IPS DF 6.9 (cell line): ENCODE measurements at places on chromosomes 7 and 10.

- DNase-seq: no peak
Observed at GRCh38 chr7:142827951-142828500, 26.9 kb upstream of the EPHB6 start.

GRCh38 chr10:131310142-131310541, 1.4 kb downstream of the TCERG1L start:
- no peak for DNase-seq

- DNase-seq: no peak
Observed at GRCh38 chr10:119177708-119178371, 772 bp downstream of the PRDX3 start.

DNA sequence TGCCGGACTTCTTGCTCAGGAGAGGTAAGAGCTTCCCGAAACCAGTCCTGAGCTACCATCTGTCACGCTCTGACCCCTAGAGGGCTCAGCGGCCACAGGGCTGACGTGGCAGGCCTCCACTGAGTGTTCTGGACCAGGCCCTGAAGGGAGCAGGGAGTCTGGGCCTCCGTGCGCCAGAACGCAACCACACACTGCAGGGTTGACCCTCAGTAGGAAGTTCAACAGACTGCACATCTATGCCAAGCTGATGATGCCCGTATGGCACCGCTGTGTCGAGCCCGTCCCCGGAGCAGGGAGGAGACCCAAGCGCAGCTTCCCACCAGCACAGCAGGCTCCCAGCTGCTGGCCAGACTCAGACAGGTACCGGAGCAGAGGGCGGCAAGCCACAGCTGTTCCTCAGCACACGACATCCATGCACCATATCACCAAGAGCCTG, 39.2 kb downstream of the CAMK2B start:
- DNase-seq: no peak

- no peak for DNase-seq
Observed at GRCh38 chr10:43037942-43038782, 38.7 kb upstream of the RET start.

DNA sequence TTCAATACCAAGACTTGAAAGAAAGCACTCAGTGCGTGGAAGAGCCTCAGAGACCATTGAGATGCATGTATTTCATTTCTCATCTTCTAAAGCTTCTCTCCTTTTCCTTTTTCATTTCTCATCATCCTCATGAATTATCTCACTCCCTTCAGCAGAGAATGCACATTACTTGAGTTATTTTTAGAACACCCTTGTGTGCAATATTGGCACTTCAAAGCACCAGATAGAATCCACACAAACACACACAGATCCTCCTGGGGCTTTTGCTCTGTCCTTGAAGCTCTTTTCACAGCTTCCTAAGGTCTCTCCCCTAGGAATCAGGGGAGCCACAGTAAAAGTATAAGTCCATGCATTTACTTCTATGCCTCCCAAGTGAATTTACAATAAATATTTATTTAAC, 18.3 kb downstream of the DGKI start:
- no peak for DNase-seq

DNA sequence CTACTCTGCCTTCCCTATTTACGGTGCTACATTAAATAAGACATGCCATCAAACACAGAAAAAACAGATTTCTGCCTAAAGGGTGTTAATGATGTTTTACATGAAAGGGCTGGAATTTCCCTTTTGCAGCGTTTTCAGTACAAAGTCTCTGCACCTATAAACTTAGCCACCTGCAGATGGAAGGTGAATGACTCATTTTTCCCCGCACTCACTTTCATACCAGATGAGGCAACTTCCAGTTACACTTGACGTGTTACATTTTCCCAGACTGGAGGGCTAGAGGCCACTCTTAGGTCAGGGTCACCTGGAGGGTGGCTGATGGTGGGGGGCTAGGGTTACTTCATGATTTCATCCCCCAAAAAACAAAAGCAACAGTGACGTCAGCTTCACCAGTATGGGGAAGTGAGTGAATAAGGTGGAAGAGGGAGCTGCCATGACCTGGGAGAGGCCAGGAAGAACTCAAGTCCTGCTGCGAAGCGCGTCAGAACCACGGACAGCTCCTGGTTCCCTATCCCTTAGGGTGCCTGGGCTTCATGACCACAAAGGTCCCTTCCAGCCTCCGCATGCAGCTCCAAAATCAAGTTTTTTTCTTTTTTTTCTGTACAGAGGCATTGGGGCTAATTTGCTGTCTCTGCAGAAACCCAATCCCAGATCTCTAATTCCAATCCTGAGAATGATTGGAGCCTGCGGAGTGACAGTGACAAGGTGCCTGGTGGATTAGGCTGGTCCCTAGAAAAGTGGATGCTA, 94.0 kb downstream of the ADARB2 start:
- DNase-seq: peak; percentile 52

DNA sequence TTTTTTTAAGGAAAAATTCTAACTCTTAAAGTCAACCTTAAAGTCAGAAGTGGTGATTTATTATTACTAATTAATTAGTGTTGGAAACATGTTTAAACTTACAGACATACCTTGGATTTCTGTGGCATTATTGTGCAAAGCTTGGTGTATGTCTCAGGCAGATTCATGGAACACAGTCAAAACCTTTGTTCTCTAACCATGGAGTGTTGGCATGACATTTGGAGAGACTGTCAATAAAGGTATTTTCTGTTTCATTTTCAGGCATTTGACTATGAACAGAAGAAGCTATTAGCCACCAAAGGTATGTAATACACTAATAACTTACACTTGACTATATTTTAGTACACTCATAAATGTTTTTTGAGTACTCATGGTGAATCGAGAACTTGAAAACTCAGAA, 293.7 kb downstream of the BICC1 start:
- DNase-seq: no peak

- no peak for DNase-seq
Observed at GRCh38 chr7:108135446-108136190, 5.5 kb upstream of the LAMB4 start.

DNA sequence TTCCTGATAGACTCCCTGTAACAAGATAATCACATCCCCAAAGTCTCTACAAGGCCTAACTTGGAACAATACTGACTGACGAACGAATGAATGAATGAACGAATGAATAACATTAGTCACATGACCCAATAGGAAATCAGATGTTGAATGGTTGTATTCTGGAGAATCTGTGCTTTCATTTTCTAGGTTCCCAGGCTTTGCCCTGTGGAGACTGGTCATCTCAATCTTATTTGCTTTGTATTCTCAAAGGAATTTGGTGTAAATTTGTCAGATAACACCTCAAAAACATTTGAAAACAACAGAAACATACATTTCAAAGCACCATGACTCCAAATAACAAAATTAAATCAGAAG, 69.6 kb upstream of the COL1A2 start:
- no peak for DNase-seq

- DNase-seq: no peak
Observed at GRCh38 chr10:71432956-71433767, 36.4 kb downstream of the CDH23 start.

GRCh38 chr10:58691528-58691927, 178.9 kb downstream of the BICC1 start:
- DNase-seq: no peak

GRCh38 chr10:12375076-12375504, 25.7 kb downstream of the CAMK1D start:
- no peak for DNase-seq

GRCh38 chr7:45001138-45001694, 1.2 kb downstream of the CCM2 start:
- DNase-seq: no peak

DNA sequence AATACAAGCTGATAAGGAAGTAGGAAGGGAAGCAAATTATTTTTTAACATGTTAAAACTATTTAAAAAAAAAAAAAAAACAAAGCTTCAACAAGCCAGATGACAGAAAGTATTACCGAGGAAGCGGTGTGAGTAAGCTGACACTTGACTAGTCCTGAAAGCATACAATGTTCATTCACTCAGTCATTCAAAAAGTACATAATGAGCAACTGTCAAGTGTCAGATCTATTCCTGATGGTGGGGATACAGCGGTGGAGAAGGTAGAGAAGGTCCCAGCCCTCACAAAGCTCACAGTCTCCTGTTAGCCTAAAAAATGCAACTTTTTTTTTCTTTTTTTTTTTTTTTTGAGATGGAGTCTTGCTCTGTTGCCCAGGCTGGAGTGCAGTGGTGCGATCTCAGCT, 40.0 kb downstream of the RAPGEF5 start:
- no peak for DNase-seq

- DNase-seq: no peak
Observed at GRCh38 chr7:134562136-134562535, 13.2 kb downstream of the AKR1B15 start.

DNA sequence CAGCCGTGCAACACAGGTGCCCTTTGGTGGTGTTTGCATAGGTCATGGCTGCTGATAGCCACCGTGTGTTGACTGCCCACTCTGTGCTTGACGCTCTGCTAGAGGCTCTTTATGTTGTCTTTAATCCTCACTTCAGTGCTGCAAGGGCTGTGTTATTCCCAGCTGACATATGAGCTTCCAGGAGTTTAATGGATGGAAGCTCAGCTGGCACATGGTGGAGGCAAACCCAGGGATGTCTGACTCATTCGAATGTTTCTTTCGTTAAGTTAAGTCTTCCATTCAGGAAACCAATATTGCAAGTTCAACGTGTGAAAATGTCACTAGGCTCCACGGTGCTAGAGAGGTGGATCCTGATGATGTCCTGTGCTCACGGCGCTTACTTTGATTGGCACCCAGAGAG, 378.4 kb downstream of the DPP6 start:
- DNase-seq: no peak

- DNase-seq: no peak
Observed at GRCh38 chr10:2665772-2666171, 401.6 kb upstream of the PFKP start.

GRCh38 chr10:100288196-100288595, 1.7 kb upstream of the BLOC1S2 start:
- DNase-seq: no peak

- no peak for DNase-seq
Observed at GRCh38 chr7:27165089-27165995, at the start of gene HOXA9. Gene HOXA9, minus strand, starts transcription at chr7:27165537. Its CDS starts 80 bp downstream, at chr7:27165457.

GRCh38 chr10:97197030-97197500, 11.3 kb upstream of the SLIT1 start:
- DNase-seq: no peak

- DNase-seq: no peak
Observed at GRCh38 chr7:48497521-48497920, 326.3 kb downstream of the ABCA13 start.

GRCh38 chr7:44052771-44053365, 8.4 kb downstream of the DBNL start:
- DNase-seq: no peak

GRCh38 chr7:73972614-73973013, 55.4 kb upstream of the ELN start:
- DNase-seq: no peak

- DNase-seq: no peak
Observed at GRCh38 chr7:135553346-135553745, 4.4 kb upstream of the NUP205 start.

DNA sequence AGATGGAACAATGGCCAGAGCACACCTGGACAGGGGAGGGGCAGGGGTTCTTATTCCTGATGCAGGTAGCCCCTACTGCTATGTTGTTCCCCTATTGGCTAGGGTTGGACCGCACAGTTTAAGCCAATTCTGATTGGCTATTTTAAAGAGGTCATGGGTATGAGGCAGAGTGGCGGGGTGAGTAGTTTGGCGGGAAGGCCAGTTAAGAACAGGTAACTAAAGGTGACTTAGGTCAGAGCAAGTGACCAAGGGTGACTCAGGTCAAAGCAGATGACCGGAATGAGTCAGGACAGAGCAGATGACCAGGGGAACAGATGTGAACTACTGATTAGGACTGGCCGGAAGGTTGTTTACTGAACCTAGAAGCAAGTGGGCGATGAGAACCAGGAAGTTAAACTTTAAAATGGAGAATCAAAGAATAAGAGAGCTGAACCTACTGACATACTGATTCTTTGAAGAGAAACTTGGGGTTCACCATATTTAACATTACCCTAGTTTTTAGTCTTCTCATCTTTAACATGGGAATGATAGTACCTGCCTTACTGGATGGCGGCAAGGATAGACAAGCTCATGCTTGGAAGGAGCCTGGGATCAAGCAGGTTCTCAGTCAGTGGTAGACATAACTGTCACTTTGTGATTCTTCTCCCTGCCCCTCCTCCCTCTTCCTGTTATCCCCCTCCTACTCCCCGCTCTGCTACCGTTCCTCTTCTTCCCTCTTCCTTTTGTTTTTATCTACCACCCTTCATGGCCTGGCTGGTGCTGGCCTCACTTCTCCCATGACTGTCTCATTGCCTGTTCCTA, 55.0 kb downstream of the CCNY start:
- DNase-seq: no peak

- DNase-seq: no peak
Observed at GRCh38 chr10:89702121-89702480, 711 bp downstream of the KIF20B start.

- DNase-seq: no peak
Observed at GRCh38 chr10:127851661-127852194, 41.0 kb downstream of the CLRN3 start.

DNA sequence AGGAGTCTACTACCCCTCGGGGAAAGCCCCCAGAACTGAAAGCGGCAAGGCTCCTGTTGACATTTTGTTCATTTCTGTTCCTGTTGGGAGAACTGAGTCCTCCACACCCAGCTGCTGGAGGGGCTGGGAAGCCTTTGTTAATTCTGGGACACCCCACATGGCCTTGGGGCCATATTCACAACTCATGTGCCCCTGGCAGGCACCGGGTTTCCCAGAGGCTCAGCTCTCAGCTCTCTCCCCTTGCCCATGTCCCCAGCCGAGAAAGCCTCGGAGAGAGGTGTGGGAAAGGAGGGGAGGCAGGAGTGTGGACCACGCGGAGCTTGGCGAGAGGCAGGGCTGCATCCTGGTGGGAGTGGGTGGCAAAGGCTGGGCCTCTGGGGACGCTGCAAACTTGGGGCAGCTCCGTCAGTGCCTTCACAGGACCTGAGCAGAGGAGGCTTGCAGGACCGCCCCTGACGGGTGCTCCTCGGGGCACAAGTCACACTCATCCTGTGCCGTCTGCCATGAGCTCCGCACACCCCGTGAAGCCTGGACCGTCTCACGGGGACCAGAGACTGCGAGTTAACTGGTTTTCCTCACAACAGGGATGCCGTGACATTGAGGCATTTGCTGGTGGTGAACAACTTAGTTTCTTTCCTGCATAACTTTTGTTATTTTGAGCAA, 140.9 kb downstream of the DNAJB6 start:
- no peak for DNase-seq

DNA sequence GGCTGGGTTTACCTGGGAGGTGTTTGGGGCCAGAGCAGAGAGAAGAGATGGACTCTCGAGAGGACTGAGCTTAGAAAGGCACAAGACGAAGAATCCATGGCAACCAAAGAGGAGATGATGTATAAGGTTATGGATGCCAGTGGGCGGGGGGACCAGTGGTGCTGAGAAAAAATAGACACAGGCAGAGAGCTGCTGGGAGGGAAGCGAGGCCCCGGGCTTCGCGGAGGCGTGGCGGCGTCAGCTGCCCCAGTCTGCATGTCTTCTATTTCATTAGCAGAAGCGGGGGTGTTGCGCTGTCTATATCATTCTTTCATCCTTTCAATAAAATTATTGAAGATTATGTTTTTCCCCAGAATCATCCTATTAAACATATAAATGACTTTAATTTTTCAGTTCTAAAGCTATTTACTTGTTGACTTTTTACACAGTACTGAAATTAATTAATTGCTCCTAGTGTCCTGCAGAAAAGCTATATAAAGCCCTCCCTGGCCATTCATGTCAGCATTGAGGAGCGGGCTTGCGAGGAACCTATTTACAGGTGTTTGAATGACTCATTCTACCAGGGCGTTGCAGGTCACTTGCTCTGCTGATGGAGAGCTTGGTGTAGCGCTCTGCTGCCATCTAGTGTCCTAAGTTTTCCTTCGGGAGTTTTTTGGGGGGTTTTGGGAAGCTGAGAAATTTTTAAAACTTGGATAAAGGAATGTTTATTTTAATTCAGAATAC, 42.9 kb upstream of the BHLHA15 start:
- peak; percentile 45 for DNase-seq

- no peak for DNase-seq
Observed at GRCh38 chr10:99422529-99423096, 7.8 kb downstream of the GOT1 start.
